ENCODE measurements at places on chromosomes 6 and 20. TPM values are rescaled to one million over a fixed set of nuclear protein-coding genes. Genes with fewer than 3 reads are reported as not detected.
A peak's percentile ranks its signal among the peaks of the same experiment; 100 is the strongest.

RIPOR2 gene
- 5.0 TPM for total RNA-seq

CRYBG1 gene
- total RNA-seq: 5.7 TPM

GRCh38 chr6:78525976-78526375, 341.4 kb upstream of the IRAK1BP1 start:
- no peak for DNase-seq

DNA sequence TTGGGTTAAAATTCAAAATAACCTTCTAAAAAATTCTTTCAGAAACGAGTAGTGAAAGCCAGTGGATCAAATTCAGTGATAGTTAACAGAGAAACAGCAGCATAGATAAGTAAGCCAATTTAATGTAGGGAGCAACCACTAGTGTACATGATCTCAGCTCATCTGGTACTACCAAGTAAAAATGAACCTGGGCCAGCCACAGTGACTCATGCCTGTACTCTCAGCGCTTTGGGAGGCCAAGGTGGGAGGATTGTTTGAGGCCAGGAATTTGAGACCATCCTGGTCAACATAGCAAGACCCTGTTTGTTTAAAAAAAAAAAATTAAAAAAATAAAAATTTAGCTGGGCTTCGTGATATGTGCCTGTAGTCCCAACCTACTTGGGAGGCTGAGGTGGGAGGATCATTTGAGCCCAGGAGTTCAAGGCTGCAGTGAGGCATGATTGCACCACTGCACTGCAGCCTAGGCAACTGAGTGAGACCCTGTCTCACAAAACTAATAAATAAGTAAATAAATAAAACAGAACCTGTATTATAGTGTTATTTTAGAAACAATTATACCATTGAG, 32.4 kb downstream of the CBFA2T2 start:
- no peak for DNase-seq

- DNase-seq: no peak
Observed at GRCh38 chr6:17240803-17241500, 40.2 kb upstream of the RBM24 start.

DNA sequence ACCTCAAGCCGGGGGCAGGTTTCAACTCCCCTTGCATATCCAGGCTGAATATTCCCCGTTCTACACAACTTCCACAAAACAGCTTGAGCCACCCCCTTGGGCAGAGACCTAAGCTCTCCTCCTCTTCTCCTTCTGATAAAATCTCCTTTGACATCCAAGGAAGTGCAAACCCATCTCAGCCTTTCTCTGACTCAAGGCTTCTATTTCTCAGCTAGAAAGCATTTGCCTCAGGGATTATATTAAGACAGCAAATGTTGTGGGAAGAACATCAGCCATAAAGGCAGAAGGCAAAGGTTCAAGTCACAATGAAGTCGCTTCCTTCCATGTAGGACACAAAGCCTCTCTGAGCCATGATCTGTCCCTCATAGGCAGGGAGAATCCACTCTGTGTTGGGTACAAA, 386.6 kb upstream of the ARID1B start:
- DNase-seq: no peak

DNA sequence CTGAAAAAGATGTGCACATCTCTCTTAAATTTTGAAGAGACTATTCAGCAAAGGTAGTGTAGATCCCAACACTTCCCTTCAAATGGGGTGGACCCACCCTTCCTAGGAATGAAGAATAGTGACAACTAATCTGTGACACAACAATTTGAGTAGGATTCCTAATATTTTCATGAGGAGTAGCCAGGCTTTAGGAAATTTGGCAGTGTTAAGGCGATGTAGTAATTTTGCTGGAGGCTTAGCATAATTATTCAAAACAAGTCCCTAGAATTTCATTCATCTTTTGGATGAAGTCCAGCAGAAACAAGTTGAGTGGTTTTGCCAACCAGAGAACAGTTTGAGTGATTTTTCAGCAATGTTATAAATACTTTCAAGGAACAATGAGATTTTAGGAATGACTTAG, 52.4 kb downstream of the ELOVL4 start:
- DNase-seq: no peak

GRCh38 chr6:168132531-168133167, 53.6 kb upstream of the FRMD1 start:
- DNase-seq: peak; percentile 85

DNA sequence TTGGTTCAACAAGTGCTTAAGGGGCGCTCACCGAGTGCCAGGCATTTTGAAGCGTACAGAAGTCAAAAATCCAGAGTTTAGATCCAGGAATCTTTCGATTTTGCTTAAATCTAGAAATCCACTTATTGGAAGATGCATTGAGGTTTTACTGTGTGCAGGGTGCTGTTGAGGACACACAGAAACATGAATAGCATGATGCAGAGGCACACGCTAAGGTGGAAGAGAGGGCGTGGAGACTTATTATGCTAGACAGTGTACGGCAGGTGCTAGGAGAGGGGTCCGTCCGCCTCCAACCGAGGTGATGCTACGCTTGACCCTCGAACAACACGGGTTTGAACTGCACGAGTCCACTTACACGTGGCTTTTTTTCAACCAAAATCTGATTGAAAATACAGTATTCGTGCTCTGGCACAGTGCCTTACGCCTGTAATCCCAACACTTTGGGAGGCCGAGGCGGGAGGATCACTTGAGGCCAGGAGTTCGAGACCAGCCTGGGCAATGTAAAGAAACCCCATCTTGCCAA, 1.0 kb upstream of the KIF13A start:
- DNase-seq: no peak

DDO gene
- total RNA-seq: not detected

- DNase-seq: no peak
Observed at GRCh38 chr20:51906049-51906448, 103.7 kb upstream of the SALL4 start.

GRCh38 chr6:37807656-37808055, 11.9 kb upstream of the ZFAND3 start:
- peak; percentile 52 for DNase-seq

GRCh38 chr20:1711826-1712601, 54.4 kb upstream of the SIRPG start:
- no peak for DNase-seq

GRCh38 chr20:61500791-61501321, 248.8 kb downstream of the CDH4 start:
- peak; percentile 36 for DNase-seq

DNA sequence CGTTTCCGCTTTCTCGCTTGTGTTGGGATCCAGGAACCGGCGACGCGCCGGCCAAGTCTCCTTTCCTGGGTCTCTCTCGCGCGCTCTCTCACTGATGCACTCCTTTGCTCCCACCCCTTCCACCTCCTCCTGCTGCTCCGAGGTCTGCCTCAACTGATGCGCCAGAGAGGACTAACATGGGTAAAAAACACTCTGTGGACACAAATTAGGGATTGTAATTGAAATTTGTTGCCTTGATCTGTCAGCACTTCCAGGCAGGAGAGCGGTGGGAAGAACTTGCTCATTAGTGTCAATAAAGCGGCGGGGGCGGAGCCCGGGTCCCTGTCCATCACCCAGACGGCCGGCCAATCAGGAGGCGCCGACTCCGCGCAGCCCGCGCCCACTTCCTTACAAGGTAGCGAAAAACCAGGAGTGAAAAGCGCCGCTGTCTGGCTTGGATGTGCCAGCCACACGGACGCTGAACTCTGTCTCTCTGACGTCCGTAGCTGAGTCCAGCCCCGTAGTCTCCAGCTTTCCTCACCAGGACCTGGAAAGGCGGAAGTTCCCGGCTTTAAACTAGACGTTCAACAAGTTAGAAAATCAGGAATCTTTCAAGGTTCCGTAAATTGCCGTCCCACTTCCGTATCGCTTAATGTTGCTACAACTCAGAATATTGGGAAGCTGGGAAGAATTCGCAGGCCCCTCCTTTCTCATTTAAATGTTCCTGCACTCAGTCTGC, at the start of gene TBX18:
TSS of gene TBX18 (minus strand) at position 267 of the 718 bp plus-strand sequence. CDS start 417 bp downstream, outside the sequence.
- peak; percentile 97 for DNase-seq

DNA sequence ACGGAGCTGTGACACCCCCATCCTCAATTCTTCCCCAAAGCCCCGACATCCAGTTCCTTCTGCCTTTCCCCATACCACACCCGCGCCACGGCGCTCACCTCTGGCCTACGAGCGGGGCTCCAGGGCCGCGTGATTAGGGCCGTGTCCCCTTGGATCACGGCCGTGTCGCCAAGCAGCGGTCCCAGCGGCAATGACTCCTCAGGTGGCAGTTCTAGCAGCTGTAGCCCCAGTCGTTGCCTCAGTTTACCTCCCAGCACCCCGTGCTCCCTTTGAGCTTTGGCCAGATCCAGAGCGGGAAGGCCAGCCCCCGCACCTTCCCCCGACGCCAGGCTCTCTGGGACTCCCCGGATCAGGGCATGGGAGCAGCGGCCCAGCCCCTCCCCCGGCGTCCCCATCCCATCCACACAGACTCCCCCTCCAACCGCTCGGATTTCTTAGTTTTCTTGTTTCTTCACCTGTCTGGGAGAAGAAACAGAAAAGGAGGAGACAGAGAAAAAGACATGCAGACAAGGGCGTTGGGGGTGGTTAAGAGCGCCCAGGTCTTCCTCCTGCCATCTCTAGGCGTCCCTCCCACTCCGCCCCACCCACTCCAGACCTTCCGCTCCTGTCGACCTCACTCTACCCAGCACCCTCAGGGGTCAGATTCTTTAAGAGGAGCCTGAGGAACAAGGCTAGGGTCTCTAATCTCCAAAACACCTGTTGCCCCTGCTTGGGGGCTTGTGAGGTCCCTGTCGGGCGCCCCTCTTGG, at the start of gene DDAH2:
TSS of gene DDAH2 (minus strand) at position 533 of the 748 bp plus-strand sequence. CDS start at position 395, 138 bp downstream.
- DNase-seq: no peak

DNA sequence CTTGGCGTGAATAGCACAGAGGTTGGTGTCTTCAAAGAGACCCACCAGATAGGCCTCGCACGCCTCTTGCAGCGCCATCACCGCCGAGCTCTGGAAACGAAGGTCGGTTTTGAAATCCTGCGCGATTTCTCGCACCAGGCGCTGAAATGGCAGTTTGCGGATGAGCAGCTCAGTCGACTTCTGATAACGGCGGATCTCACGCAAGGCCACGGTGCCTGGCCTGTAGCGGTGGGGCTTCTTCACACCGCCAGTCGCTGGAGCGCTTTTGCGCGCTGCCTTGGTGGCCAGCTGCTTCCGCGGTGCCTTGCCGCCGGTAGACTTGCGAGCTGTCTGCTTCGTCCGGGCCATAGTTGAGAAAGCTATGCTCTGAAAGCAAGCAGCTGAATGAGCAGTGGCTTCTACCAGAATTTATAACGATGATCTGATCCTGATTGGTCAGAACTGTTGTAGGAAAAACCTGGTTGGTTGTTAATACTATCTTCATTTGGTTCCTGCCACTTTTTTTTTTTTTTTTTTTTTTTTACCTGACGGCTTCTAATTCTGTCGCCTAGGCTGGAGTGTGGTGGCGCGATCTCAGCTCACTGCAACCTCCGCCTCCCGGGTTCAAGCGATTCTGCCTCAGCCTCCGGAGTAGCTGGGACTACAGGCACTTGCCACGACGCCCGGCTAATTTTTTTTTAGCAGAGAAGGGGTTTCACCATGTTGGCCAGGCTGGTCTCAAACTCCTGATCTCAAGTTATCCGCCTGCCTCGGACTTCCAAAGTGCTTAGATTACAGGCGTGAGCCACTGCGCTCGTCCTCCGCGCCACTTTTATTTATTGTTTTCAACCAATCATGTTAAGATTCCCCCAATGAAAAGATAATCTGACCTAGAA, 21.5 kb downstream of the OR2B2 start:
- DNase-seq: peak; percentile 86

DNA sequence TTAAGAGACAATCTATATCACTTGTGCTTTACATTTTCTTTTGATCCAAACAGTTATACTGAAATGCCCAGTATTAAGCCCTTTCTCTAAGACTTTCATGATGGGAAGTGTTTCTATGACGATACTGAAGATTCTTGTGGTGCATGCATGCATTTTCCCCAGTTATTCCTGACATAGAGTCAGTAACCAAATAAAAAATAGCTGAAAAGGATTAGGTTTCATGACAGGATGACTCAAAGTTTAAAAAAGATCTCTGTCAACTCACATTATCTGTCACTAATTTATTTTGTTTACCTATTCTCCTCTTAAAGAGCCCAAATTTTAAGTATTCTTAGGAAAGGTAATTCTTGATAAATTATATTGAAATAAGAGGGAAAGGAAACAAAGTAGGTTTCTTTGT, 98.4 kb downstream of the SESN1 start:
- DNase-seq: no peak

GRCh38 chr20:57020364-57020763, 246.1 kb downstream of the BMP7 start:
- no peak for DNase-seq

DNA sequence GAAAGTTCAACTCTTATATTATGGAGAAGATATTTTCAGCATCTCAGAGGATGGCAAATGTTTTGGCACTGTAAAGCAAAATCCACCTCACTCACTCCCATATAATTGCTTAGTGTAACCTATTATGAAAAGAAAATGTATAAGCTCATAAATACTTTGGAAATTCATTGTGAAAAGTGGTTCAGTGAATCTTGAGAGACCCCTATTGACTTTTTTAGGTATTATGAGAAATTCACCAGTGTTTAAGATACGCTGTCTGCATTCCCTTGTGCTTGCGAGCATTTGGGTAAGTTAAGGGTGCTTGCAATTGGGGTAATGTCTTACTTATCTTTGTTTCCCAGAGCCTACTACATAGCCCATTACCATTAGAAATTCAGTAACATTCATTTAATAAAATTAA, 66.3 kb upstream of the BMP5 start:
- no peak for DNase-seq

GRCh38 chr6:145271577-145271976, 463.7 kb downstream of the EPM2A start:
- no peak for DNase-seq

ZNF391 gene
- total RNA-seq: 4.4 TPM

CLVS2 gene
- total RNA-seq: 0.26 TPM

DNA sequence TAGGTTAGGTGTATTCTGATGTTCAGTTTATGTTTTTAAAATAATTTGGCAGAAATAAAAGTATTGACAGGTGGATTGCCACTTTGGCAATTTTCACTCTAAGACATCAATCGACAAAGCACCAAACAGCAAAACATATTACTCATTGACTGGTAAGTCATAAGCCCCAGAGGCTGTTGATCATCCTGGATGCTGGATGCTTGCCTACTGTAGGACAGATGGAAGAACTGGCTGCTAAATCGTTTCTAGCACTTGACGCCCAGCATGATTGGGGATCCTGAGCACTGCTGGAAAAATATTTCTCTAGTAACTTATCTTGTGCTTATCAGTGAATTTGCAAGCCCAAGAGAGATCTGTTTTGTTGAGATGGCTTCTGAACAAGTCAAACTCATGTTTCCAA, 1001.9 kb upstream of the FLRT3 start:
- no peak for DNase-seq

CLPSL1 gene
- total RNA-seq: not detected

NKAIN2 gene
- 0.29 TPM for total RNA-seq

F13A1 gene
- 0.18 TPM for total RNA-seq

- DNase-seq: no peak
Observed at GRCh38 chr6:83920017-83920416, 60.5 kb downstream of the CYB5R4 start.

All from H9 (cell line).